ENCODE measurements at places on chromosomes 11 and 22.

DNA sequence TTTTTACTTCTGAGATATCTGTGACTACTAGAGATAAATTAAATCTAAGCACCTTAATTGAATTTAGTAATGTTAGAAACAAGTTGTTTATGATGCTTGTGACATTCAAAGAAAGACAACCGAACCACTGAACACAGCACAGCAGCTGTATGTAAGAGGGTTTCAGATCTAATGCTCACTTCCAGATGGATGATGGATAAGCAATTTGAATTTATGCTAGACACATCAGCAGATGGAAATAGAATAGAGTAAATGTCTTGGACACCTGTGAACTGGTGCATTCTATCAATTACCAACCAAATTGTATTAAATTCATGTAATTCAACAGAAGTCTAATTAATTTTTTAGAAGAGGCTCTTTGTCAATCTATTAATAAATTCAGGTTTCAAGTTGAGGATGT lies 306.3 kb downstream of the CNTN5 start:
- DNase-seq: no peak

DNA sequence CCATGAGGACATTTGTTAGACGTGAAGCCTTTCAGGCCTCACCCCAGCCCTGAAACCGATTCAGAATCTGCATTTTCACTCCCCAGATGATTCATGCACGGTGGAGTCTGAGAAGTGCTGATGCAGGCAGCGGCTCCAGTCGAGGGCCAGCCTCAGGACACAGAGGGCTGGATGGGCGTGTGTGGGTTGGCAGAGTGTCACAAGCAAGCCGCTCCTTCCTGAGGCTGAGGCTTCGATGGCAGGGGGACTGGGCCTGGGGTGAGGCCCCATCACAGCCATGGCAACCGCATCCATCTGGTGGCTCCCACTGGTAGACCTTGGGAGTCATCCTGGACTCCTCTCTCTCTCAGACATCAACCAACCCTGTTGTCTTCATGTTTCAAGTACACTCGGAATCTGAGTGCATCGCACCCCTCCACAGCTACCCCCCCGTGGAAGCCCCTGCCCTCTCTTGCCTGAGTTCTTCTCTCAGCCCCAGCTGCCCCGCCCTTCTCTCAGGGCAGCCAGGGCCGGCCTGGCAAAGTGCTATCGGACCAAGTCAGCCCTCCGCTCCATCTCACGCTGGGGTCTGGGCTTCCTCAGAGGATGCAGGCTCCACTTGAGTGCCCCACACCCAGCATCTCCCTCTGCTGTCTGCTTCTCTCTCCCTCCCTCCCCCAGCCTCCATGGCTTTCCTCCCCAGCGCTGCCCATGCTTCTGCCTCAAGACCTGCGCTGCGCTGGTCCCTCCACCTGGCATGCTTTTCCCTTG lies 10.6 kb downstream of the KCNC1 start:
- DNase-seq: no peak

- DNase-seq: no peak
Measured at GRCh38 chr11:122665861-122666260, 10.3 kb downstream of the UBASH3B start.

GRCh38 chr11:112212290-112212689 lies 13.9 kb upstream of the PTS start:
- no peak for DNase-seq

GRCh38 chr11:110564676-110565356 lies 135.1 kb downstream of the FDX1 start:
- no peak for DNase-seq

DNA sequence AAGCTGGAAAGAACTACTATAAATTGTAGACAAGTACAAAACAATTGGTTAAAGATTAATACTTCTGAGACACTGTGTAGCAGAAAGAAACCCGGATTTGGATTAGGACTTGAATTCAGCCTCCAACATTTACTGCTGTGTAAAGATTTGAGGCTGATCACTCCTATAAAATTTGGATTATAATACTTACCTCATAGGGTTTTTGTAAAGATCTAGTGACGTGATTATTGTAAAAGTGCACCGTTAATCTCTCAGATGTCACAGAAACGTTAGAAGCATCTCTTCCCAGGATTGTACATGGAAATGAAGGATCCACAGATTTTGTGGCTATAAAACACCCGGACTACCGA lies 323 bp upstream of the HIKESHI start:
- no peak for DNase-seq

- DNase-seq: peak; percentile 39
Measured at GRCh38 chr11:57406337-57406904, 16.0 kb upstream of the PRG2 start.

- DNase-seq: no peak
Measured at GRCh38 chr11:130504317-130504716, 55.9 kb downstream of the ADAMTS15 start.

DNA sequence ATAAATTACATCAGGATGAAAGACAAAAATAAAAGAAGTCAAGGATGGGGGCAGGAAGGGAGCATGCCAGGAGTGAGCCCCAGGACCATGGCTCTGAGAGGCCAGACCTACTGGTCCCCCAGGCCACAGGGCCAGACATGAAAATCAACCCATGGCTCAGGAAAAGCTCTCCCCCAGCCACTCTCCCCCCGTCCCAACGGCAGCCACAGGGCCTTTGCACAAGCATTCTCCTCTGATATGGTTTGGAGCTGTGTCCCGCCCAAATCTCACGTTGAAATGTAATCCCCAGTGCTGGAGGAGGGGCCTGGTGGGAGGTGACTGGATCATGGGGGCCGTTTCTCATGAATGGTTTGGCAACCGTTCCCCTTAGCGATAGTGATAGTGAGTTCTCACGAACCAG lies 80.8 kb upstream of the ANO1 start:
- no peak for DNase-seq
